ENCODE measurements at places on chromosomes 13 and 19.
A peak's percentile ranks its signal among the peaks of the same experiment; 100 is the strongest.

DNA sequence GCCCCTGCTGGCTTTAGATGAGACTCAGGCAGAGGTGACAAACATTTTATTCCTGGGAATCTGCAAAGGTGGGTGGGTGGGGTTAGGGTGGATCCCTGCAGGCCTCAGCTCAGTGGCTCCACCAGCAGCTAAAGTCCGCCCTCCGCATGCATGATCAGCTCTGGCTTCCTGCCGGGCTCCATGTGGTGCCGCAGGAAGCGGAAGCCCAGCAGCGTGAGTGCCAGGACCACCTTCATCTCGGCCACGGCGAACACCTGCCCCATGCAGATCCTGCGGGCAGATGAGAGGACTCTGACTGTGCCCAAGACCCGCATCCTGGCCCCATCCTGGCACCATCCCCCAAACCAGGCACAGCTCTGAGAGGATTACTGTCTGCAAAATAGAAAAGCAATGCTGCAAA is 26.3 kb downstream of the CYP4F2 start:
- DNase-seq, result no peak

- DNase-seq, result no peak
Measured at GRCh38 chr19:34461375-34462100, 20.0 kb upstream of the WTIP start.

GRCh38 chr13:37290716-37291505 is 185.4 kb upstream of the CSNK1A1L start:
- DNase-seq, result no peak

DNA sequence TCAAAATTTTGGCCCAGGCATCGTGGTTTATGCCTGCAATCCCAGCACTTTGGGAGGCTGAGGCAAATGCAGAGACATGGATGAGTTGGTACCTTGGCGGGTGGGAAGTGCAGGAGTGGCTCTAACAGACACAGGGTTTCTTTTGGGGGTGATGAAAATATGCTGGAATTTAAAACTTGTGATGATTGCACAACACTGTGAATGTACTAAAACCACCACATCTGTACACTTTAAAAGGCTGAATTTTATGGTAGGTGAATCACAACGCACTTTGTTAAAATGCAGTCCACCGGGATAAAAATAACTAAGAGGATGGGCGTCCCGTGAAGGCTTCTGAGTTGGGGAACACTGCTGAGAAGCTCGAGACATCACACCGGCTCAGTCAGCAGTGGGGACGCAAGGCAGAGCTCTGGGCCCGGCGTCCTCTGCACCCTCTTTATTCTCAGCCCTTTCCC is 47.1 kb downstream of the MLLT1 start:
- DNase-seq, result no peak

GRCh38 chr13:40984668-40985366 is 34.3 kb downstream of the ELF1 start:
- no peak for DNase-seq

GRCh38 chr19:55526216-55527196 is 10.4 kb downstream of the SBK2 start:
- DNase-seq, result peak; percentile 63

GRCh38 chr13:23715092-23715761 is 145.0 kb downstream of the TNFRSF19 start:
- DNase-seq, result no peak

Data from retina (tissue), 1 donor.